SJSA1 (cell line): ENCODE measurements at places on chromosomes 1 and 21.

DNA sequence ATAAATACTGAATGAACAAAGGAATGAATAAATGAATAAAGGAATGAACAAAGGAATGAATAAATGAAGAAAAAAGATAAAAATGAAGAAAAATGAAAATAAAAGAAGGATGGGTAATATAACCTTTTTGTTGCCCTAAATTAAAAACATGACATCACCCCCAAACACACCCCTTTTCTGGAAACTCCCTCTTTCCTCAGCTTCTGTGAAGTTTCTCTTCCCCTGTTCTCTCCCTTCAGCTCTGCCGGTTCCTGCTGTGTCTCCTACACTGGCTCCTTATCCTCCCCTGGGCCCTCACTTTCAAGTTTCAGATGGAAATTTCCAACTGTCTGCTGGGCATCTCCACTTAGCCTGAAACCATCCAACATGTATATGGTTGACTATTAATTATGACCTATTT, 37.9 kb downstream of the RAB3B start:
- DNase-seq, result no peak

DNA sequence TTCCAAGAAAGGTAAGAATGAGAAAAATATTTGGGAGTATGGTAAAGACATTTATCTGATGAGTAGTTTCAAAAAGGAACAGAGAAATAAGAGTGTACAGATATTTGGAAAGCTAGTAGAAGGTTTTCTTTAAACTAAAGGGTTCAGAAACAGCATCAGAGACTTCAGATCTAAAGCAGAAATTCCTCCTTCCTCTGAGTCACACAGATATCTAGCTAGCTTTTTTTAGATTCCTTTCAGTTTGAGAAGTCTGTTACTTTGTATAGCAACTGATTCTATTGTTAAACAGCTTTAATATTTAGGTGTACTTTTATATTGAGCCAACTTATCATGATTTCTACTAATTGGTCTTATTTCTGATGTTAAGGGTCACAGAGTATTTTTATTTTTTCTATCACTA, 4.7 kb downstream of the AMY2B start:
- DNase-seq, result no peak

DNA sequence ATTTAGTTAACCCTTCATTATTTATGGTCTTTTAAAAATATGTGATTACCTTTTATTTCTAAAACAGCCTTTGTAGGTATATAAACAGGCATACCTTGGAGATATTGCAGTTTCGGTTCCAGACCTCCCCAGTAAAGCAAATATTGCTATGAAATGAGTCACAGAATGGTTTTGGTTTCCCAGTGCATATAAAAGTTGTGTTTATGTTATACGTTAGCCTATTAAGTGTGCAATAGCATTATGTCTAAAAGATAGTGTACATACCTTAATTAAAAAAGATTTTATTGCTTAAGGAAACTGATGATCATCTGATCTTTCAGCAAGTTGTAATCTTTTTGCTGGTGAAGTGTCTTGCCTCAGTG, 44.1 kb downstream of the XCL2 start:
- no peak for DNase-seq

- DNase-seq, result no peak
These were observed 180.6 kb upstream of the JUN start for GRCh38 chr1:58964428-58964827.

DNA sequence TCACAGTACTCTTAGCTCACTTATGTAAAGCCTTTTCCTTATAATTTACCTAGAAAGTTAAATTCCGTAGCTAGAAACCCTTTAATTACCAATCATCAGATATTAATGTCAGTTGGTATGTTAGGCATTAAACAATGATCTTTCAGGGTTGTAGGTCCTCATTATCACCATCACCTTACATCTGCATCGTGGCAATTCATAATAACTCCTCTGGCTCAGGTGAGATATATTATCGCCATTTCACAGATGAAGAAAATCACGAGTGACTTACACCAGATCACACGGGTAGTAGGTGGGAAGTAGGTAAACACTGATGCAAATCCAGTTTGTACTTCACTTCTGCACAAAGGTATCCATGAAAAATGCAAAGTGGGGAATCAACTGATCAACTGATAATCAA, 639 bp downstream of the NUP133 start:
- DNase-seq, result no peak
